ENCODE measurements at places on chromosomes 5 and 9. TPM values are rescaled to one million over a fixed set of nuclear protein-coding genes. Genes with fewer than 3 reads are reported as not detected.

The TMEM167A gene
- total RNA-seq, result 59.6 TPM

The UGT3A2 gene
- total RNA-seq, result not detected

The ANKRD18B gene
- total RNA-seq, result 3.2 TPM

The CAVIN4 gene
- total RNA-seq, result 0.55 TPM

The SLC2A6 gene
- 24.2 TPM for total RNA-seq

The NNT gene
- 12.6 TPM for total RNA-seq

The FOXD4L4 gene
- total RNA-seq, result 0.03 TPM

The KIF27 gene
- 0.46 TPM for total RNA-seq

The PCDHA7 gene
- 0.08 TPM for total RNA-seq

The CRB2 gene
- total RNA-seq, result 0.07 TPM

The C9orf72 gene
- 5.6 TPM for total RNA-seq

The VCP gene
- total RNA-seq, result 279 TPM

The PTPRD gene
- total RNA-seq, result 0.49 TPM

The NR6A1 gene
- total RNA-seq, result 1.7 TPM

The OMD gene
- not detected for total RNA-seq

The IRX2 gene
- 1.5 TPM for total RNA-seq

The GRIN1 gene
- total RNA-seq, result 0.52 TPM

The PCDHGA12 gene
- not detected for total RNA-seq

The TRAF1 gene
- total RNA-seq, result 4.4 TPM

The HSDL2 gene
- total RNA-seq, result 30.9 TPM

The SMIM33 gene
- not detected for total RNA-seq

The ZBTB6 gene
- total RNA-seq, result 5.6 TPM

The ELAVL2 gene
- total RNA-seq, result not detected

The PCDHB2 gene
- 3.4 TPM for total RNA-seq

The TMEM252 gene
- not detected for total RNA-seq

The NR5A1 gene
- total RNA-seq, result not detected

The BNC2 gene
- total RNA-seq, result 4.2 TPM

The FAM163B gene
- total RNA-seq, result not detected

The MARCHF11 gene
- total RNA-seq, result not detected

The TYRP1 gene
- total RNA-seq, result not detected

The CCNI2 gene
- total RNA-seq, result 0.14 TPM

The COL23A1 gene
- total RNA-seq, result not detected

The GLRA1 gene
- total RNA-seq, result not detected

The FOXD4L3 gene
- 0.08 TPM for total RNA-seq

The TLX3 gene
- not detected for total RNA-seq

The NIM1K gene
- 0.08 TPM for total RNA-seq

The ABO gene
- total RNA-seq, result not detected

The TAS2R1 gene
- not detected for total RNA-seq

The POLK gene
- 11.6 TPM for total RNA-seq
